ENCODE measurements at places on chromosomes 11 and 22. TPM values are rescaled to one million over a fixed set of nuclear protein-coding genes. Genes with fewer than 3 reads are reported as not detected.

The RASSF10 gene
- 3.7 TPM for total RNA-seq

- peak; percentile 78 for DNase-seq
Observed at GRCh38 chr11:68997124-68997994, 15.7 kb downstream of the MRGPRF start.

The APOBEC3B gene
- total RNA-seq: not detected

The ADAMTS15 gene
- total RNA-seq: 12.0 TPM

The SCGB1D2 gene
- total RNA-seq: not detected

The OR4C5 gene
- not detected for total RNA-seq

DNA sequence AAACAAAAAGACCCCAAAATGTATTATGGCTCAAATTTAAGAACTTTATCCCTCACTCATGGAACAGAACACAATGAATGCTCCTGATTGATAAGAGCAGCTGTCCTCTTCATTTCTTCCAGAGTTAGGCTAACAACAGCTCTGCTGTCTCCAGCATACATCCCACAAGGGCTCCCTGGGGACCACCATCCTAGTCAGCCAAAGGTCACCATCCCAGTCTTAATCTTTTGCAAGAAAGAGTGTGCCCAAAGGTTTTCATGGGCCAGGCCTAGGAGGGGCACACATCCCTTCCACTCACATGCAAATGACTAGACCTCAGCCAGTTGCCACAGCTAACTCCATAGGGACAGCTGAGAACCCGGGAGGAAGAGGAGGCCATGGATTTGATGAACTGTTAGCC is 555.3 kb downstream of the BUD13 start:
- no peak for DNase-seq

- no peak for DNase-seq
Observed at GRCh38 chr11:126113515-126113957, 50.9 kb upstream of the CDON start.

DNA sequence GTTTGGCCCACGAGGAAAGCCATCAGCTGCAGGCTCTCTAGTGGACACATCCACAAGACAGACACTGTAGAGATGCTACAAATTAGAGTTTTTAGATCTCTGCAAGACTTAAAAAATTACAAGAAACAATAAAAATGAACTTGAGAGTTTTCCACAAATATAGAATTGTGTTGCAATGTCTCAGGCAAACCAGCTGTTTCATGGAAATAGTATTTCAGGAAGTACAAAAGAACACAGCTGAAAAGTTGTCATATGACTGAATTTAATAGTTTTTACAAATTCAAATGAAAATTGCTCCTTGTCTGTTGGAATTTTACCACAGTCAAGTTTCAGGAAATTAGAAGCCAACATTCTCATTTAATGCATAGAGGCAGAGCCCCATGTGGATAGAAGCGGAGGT is 184.5 kb upstream of the PITPNB start:
- DNase-seq: no peak

The OTOG gene
- total RNA-seq: not detected

The NXPE2 gene
- not detected for total RNA-seq

GRCh38 chr22:46590334-46590733 is 29.9 kb upstream of the GRAMD4 start:
- no peak for DNase-seq

- DNase-seq: no peak
Observed at GRCh38 chr11:28581286-28582242, 473.4 kb downstream of the METTL15 start.

DNA sequence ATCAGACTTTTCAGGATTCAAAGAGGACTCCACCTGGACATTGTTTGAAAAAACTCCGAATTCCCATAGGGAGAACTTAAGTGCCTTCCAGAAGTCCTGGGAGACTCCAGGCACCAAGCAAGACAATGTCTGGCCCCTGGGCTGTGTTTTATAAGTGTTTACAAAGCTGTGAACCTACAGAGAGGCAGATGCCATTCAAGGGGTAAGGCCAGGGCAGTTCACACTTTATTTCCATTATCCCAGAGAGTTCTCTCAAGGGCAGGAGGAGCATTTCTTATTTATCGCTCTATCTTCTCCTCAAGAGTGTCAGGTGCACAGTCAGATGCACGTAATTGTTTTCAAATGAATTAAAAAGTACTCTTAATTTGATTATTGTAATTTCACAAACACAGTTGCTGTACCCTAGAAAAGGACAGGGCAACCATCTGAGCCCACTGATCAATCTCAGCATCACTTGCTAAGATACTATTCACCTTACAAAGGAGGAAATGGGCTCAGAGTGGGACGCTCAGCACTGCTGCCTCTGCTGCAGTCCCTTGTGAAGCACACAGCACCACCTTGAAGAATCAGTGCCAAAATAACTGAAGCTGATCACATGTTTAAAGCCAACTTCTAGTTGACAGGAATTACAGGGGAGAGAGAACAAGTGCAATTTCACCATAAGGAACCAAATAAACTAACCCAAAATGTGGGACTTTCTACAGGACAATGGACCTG is 35.0 kb downstream of the RASSF10 start:
- no peak for DNase-seq

DNA sequence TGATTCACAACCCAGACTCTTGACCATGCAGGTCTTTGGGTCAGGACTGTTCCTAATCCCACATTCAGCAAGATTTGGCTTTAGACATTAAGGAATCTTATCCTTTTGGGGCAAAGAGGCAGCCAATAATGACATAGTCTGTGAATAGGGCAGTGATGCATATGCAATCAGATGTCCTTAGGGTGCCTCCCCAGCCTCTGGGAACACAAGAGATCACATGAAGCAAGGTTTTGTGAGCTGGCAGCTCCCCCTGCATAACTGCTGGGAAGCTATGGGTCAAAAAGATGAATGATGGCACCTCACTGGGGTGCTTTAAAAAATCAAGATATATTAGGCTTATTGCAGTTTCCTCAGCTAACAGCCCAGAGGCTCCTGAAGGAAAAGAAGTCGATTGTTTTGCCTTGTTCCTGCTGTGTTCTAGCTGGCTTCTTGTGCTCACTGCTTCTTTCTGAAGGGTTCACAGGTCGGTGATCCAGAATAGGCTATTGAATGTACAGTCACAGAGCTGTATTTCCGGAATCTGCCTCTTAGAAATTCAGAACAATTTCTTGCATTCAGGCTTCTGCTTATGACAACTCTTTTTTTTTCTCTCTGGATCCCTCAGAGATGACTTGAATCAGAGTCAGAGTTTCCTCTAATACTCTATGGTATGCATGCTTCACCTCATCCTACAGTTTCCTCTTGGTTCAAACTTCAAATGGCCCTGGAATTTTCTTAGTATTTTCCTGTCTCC is 31.7 kb downstream of the INSC start:
- DNase-seq: no peak

GRCh38 chr11:76803811-76804600 is 20.9 kb downstream of the TSKU start:
- DNase-seq: no peak

- DNase-seq: no peak
Observed at GRCh38 chr11:129281471-129282415, 89.6 kb upstream of the ARHGAP32 start.

GRCh38 chr11:19974886-19975285 is 185.4 kb downstream of the DBX1 start:
- no peak for DNase-seq

DNA sequence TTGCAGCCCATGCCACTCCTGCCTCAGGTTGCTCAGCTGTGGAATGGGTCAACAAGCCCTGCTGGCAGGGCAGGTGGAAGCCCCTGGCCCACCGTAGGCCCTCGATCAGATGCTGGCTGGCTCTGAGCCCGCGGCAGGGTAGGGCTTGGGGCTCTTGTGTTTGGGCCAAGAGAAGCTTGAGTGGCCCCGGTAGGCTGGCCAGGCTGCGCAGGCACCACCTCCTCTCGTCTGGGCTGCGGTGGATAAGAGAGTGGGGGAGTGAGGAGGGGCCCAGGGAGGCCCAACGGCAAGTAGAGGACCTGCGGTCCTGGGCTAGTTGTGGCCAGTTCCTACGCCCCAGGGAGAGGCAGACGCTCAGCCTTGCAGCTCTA is 115.2 kb downstream of the CEP164 start:
- no peak for DNase-seq

The MS4A6E gene
- 3.4 TPM for total RNA-seq

DNA sequence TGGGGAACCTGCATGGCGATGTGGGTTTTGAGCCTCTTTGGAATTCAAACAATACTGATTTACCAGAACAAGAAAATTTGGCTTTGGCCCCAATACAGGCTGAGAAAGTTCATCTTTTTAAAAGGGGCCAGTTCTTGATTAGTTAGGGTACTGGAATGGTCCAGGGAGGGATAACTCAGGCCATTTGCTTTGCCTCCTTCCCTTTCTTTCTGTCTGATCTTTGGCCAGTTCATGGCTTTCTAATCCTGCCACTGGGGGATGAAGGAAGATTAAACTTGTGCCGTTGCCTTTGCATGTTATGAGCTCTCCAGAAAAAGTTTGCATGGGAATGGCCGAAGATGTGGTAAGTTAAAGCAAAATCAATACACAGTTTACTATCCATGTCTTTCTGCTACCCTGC is 78.4 kb downstream of the ADAMTS15 start:
- DNase-seq: no peak

The MEI1 gene
- total RNA-seq: 6.4 TPM

DNA sequence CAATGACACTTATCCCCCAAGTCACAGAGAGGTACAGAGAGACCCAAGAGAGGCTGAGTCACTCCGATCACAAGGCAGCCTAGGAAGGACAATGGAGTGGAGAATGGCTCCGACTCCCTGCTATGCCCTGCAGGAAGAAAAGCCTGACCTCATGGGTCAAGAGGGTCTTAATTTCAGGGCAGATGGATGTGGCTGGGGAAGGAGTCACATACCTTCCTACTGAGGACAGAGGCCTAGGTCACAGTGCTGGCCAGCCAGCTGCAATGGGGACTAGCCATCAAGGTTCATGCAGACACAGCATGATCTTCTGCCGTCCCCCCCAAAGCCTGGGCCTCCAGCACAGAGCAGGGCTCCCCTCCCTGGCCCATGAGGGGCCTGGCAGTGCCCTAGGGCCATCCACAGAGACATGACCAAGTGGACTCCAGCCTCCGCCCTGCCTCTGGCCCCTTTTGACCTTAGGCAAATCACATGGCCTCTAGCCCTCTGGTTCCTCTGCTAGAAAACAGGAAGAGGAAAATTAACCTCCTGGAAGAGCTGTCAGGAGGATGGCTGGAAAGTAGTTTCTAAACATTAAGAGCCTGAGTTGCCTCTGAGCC is 1.8 kb downstream of the ARRB1 start:
- no peak for DNase-seq

DNA sequence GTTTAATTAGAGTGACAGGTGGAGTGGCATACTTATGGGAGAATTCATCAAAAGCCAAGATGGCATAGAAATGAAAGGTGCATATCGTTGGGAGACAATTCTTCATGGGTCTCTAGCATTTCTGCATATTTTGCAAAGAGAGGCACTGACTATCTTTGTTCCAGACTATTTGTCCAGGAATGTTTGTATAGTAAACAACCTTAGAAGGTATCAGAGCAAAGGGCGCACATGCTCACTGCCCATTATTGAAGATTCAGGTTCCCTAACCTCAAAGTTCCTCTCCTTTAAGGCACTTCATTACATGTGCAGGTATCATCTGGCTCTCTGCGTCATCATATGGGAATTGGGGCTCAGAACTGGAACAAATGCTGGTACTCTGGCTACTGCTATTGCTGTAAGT is 4.7 kb upstream of the NEU3 start:
- DNase-seq: no peak

GRCh38 chr11:69437876-69438205 is 43.6 kb upstream of the LINC01488 start:
- DNase-seq: no peak

GRCh38 chr11:120078397-120078796 is 59.5 kb downstream of the TRIM29 start:
- no peak for DNase-seq

DNA sequence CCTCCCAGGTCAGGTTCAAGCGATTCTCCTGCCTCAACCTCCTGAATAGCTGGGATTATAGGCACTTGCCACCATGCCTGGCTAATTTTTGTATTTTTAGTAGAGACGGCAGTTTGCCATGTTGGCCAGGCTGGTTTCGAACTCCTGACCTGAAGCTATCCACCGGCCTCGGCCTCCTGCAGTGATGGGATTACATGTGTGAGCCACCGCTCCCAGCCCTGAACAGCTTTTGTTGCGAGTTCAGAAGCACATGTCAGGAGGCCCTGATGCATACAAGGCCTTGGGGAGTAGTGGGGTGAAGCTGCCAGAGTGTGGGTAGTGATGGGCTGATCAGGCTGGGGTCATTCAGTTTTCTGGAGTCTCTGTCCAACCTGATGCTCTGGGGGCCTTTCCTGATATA is 117.0 kb upstream of the C11orf87 start:
- no peak for DNase-seq

DNA sequence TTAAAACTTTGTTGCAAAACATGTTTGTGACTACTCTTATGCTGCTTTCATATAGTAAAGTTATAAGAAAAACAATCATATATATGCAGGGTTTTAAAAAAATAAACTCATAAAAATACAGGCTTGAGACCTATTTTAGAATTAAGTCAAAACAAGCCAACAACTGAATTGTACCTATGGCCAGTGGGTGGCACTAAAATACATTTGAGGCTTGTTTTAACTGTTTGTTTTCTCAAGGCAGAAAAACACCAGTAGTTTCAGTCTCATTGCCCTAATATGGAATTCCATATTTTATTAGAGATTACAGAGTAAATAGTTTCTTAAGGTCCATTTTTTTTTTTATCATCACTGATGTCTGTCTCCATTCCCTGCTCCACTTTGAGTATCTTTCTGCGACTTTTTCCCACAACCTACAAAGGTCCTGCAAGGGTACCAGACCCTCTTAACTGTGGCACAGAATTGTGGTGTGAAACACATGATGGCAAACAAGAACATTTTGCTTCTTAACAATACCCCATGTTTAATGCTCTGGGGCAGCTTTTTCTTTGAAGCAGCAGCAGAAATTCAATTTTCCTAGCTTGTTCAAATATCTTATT is 8.5 kb upstream of the CCDC89 start:
- DNase-seq: no peak

DNA sequence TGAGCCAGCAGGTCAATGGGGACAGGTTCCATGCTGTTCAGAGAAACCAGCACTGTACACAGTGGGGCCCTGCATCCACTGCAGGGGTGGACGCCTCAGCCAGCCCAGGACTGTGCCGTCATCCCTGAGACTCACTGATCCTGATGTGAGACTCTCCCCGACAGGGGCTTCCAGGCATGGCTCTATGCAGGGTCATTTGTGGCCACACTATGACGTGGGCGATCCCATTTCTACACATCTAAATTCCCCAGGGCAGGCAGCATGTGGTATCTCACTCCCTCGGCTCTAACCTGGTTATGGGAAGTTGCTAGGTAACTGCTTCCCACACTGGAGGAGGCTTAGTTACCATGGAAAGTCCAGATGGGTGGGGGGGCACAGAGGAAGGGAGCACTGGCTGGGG is 14.2 kb upstream of the FAM83F start:
- no peak for DNase-seq

GRCh38 chr11:94922321-94923003 is 50.9 kb downstream of the CWC15 start:
- no peak for DNase-seq

DNA sequence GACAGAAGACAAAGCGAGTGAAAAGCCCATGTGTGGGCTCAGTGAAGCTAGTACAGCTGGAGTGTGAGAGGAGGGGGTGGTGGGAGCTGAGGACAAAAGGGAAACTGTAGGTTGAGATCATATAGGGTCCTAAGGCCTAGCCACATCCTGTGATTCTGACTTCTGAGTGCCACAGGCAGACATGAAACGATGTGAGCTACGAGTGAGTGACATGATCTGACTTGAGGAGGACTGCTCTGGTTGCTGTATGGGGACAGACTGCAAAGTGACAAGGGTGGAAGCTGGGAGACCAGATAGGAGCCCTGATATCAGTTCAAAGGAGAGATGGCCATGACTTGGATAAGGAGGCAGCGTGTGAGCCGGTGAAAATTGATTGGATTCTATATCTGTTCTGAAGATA is 85.4 kb downstream of the MICAL2 start:
- DNase-seq: no peak

Measured in vagina (tissue), 2 donors.